Stimulated activated effector memory CD8-positive, alpha-beta T cell treated with anti-CD3 and anti-CD28 coated beads, Interleukin-12 subunit alpha, Interleukin-12 subunit beta, amount 100 ng/mL, for 72 hours (primary cell): ENCODE measurements at places on chromosomes 12 and 14.

DNA sequence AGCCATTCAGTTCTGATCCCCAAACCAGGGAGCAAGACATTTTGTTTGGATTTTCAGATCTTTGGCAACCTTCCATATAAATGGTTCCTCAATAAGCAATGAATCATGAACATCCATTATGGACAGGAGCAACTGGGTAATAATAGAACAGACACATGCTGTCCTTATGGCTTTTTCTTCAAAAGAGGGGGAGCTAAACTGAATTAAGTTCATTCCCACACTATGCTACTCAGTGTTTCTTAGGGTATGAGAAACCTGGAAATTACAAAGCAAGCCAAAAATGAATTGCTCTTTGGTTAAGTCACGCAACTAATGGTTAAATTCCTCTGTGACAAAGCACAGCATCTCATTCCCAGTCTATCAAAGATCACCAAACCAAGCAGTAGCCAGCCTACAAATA lies 51.0 kb downstream of the PTGER2 start:
- DNase-seq: no peak

DNA sequence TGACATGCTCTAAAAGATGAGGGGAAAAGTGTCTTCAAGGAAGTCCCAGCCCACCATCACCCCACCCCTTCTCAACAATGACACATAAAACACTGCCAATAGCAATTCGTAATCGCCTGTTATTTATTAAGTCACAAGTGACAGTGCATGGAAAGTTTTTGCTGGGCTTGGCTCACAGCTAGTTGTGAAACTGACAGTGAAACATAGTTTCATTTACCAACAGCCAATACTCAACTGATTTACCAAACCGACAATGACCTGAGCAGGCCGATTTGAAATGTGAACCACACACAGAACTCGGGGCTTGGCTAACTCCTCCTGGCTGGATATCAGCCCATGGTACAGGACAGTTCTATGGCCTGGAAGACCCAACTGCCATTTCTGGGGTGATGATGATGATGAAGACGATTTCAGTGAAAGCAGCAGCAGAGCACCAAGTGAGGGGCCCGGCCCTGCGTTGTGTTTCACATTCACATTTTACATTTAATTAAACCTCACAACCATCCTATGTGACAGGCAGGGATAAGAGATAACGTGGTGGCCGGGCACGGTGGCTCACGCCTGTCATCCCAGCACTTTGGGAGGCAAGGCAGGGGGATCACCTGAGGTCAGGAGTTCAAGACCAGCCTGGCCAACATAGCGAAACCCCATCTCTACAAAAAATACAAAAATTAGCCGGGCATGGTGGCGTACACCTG lies 42.7 kb downstream of the CAMKK2 start:
- DNase-seq: no peak

GRCh38 chr14:77275601-77276017 lies 4.6 kb upstream of the NGB start:
- DNase-seq: no peak

GRCh38 chr14:60968099-60968498 lies 12.8 kb downstream of the TRMT5 start:
- DNase-seq: no peak

DNA sequence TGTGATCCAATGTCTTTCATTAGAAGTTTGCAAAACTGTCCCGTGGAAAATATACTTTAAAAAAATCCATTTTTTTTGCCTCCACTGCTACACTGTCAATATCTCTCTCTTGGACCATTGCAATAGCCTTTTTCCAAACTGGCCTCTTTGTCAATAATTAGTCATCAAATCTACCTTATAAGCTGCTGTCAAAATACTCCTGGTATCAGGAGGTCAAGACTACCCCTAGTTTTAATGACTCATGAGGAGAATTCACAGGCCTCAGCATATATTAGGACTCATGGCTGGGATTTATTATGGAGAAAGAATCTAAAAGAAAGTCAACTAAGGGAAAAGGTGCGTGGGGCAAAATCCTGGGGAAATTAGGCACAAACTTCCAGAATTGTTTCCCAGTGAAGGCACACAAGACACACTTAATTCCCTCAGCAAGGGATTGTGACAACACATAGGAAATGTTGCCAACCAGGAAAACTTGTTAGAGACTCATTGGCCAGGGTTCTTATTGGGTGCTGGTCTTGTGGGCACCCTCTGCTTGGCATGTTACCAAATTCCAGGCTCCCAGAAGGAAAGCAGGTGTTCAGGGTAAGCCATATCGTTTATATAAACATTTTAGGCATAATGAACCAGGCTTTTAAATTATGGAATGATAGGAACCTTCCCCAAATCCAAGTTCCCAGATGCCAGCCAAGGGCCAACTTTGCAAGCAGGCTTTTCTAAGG lies 56.1 kb downstream of the TMEM117 start:
- no peak for DNase-seq

DNA sequence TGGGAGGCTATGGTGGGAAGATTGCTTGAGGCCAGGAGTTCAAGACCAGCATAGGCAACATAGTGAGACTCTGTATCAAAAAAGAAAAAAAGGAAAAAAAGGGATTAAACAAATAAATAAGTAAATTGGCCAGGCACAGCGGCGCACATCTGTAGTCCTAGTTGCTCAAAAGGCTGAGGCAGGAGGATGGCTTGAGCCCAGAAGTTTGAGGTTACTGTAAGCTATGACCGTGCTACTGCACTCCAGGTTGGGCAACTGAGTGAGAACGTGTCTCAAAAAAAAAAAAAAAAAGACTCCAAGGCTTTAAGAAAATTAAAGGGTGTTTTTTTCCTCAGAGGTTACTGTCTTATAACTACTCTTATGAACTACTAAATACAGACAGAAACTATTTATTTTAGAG lies 11.7 kb downstream of the BEST3 start:
- DNase-seq: no peak

DNA sequence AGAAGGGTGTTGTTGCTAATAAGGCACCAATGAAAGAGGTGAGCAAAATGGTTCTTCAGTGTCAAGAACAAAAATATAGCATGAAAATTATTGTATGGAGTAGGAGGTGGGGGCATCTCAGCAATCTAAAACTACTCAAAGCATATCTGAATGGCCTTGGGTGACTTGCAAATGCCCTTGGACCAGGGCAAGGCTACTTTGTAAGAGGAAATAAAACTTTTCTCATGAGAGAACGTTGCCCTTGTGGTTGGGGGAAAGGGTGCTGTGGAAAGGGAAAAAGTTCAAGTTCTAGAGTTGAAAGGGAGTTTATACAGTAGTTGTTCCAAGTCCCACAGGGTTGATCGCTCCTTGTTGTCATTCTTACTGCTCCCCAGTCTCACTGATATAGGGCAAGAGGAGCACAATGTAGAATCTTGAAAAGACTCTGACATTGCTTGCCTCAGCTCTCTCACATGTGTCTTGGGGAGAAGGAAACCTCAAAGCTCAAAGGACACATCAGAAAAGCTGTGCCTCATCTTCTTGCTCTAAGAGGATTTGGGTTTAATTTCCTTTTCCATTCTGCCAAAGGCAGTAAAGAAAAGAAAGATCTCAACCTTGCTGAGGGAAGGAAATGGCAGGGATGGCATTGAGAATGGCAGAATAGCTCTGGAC lies 270.5 kb downstream of the DUSP6 start:
- no peak for DNase-seq

DNA sequence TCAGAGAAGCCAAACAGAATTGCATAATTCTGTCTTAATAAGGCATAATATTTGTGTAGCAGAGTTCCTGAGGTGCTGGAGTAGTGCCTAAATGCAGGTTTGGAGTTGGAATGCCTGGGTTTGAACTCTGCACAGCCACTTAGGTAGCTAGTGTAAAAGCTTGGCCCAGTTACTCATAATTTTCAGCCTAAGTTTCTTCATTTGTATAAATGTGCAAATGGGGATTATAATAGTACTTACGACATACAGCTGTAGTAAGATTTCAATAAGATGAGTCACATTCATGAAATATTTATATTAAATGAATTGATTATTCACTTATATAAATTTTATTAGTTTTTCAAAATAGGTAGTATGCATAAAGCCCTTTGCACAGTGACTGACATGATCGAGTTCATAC lies 175.8 kb downstream of the DERA start:
- DNase-seq: no peak

GRCh38 chr12:127043731-127044130 lies 1223.2 kb upstream of the TMEM132C start:
- DNase-seq: no peak

- no peak for DNase-seq
Observed at GRCh38 chr14:104996483-104996882, 10.9 kb downstream of the CLBA1 start.

DNA sequence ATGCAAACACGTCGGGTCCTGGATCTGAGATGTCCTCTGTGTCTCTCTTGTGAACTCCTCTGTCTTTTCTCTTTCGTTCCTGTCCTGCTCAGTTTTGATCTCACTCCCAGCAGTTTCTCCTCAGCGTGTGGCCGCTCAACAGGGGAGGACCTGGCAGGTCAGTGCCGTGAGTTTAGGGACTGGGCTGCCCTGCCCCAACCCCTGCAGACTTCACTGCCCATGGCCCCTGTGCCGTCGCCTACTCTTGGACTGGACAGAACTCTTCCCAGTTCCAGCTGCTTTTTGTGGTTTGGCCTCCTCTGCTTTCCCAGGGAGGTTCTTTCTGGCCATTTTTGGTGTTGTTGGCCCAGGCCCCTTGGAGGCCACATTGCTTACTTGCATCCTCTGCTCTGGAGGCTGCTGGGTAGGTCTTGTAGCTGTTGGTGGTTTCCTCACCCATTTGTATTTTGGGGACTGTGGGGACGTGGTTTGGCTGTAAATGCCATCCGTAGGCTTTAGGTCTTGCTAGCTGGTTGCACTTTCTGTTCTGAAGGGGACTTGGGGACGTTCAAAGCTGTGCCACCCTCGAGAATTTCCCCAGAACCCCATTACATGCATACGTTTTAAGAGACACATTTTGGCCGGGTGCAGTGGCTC lies 20.0 kb upstream of the DNAH10 start:
- DNase-seq: no peak

- no peak for DNase-seq
Observed at GRCh38 chr12:24222968-24223367, 273.5 kb upstream of the SOX5 start.

GRCh38 chr12:1844223-1844622 lies 23.9 kb downstream of the LRTM2 start:
- no peak for DNase-seq

DNA sequence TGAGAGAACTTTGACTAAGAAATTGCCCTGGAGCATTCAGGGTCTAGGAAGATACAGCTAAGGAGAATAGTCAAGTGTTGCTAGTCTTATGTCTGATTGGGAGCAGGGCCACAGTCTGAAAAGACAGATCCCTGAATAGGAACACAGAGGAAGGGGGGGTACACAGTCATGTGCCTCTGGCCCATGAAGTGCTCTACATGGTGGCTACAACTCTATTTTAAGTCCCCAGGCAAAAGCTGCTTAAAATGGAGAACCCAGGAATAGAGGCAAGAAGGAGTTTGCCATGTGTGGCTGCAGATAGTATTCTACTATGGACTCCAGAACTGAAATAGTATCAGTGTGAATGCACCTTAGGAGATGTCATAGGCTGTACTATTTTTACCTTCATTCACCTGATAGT lies 118.0 kb upstream of the NPAS3 start:
- DNase-seq: no peak

- no peak for DNase-seq
Observed at GRCh38 chr12:81128930-81129554, 51.2 kb downstream of the ACSS3 start.

DNA sequence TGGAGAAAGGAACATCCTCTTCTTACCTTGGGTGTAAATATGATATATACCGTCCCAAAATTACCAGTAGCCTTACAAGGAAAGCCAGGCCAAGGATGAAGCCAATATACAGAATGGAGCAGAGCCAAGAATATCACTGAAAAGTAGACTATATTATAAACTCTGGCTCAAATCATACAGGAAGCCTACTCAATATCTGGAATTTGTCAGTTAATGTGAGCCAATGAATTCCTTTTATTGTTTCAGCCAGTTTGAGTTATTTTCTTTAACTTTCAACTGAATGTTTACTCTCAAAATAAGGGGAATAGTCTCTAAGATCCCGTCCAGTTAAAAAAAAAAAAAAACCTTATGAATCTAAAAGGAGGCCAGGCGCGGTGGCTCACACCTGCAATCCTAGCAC lies 9.8 kb upstream of the DENND5B start:
- no peak for DNase-seq

DNA sequence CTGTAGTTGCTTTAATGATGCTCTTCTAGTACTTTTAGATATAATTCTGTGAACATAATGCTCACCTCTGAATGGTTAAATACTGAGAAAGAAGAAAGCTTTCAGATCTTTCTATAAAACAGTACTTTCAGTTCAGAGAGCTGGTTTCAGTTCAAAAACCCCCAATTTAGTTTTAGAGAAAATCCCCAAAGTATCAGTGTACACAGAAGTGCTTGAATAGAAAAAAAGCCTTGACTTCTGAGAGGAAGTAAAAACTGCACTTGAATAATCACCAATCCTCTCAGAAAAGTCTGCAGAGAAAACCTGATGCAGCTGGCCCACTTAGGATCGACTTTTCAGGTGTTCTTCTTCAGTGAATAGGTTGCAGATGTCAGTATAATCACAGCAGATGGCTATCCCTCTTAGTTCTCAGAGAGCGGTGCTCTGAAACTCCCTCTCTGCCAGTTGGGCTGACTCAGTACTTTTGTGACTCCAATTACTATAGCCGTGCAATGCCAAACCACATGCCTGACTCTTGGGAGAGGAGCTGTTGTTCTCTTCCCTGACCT lies 616.3 kb downstream of the LRFN5 start:
- no peak for DNase-seq

DNA sequence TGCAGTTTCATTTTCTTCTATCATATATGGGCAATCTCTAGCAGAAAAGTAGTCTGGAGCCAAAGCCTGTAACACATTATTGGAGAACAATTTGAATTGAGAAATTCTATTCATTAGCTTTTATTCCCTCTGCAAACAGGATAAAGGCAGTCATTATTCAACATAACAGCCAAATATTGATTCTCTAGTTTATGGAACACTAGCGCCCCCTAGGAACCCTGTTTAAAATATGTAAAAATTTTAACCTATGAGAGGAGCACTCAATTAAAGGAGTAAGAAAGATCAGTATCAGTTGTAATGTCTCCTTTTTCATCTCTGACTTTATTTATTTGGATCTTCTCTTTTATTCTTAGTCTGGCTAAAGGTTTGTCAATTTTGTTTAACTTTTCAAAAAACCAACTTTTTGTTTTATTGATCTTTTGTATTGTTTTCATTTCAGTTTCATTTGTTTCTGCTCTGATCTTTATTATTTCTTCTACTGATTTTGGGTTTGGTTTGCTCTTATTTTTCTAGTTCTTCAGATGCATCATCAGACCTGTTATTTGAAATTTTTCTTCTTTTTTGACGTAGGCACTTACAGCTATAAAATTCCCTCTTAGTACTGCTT lies 4.8 kb upstream of the LMNTD1 start:
- no peak for DNase-seq

- peak; percentile 85 for DNase-seq
Observed at GRCh38 chr14:106790189-106791036, 1264.0 kb downstream of the TMEM121 start.

DNA sequence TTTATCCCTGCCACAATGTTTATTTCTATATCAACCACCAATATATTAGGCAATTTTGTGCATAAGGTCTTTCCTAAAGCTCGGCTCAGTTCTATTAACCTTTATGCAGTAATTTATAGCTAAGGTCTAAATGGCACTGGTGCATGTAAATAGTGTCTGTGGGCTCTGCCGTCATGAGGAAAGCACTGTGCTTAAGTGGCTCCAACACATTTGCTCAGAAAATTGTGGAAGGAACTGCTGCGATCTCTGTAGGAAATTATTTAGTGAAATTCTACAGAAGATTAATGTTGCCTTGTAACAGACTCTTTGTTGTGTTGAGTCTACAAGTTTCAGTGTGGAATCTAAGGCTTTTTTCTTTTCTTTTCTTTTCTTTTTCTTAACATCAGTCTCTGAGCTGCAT lies 54.0 kb upstream of the EGLN3 start:
- no peak for DNase-seq
